ENCODE measurements at places on chromosomes 4 and X.

DNA sequence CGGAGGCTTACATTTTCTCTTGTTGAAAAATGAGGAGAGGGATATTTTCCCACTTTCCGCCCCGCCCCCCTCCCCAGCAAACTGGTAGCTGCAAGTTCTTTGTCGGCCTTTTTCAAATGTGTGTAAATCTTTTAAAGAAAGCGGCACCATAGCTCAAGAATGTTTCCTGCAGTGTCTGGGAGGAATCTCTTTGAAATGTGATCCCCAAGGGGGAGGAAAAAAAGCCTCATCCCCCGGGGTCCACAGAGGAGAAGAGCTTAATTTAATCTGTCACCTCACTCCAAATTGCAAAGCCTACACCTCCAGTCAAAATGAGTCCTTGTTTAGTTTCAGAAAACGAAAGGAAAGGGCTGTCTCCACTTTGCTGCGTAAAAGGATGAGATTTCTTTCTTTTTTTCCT lies 34.8 kb downstream of the ASMT start:
- no peak for DNase-seq

DNA sequence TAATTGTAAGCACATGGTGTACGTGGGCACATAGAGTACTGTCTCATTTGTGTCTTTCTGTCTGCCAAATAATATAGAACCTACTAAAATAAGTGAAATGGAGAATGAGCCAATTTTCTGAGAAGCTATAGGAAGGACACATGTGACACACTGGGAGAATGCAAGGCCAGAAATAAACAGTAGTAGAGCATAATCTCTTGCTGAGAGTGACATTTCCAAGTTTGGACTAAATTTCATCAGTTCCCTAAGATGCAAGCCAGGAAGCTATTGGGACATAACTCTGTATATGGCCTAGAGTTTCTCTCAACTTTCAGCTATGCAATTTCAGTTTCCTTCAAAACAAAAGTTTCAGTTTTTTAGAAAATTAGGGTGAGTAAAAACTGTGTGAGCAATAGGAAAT lies 638.7 kb downstream of the PCDH18 start:
- no peak for DNase-seq

DNA sequence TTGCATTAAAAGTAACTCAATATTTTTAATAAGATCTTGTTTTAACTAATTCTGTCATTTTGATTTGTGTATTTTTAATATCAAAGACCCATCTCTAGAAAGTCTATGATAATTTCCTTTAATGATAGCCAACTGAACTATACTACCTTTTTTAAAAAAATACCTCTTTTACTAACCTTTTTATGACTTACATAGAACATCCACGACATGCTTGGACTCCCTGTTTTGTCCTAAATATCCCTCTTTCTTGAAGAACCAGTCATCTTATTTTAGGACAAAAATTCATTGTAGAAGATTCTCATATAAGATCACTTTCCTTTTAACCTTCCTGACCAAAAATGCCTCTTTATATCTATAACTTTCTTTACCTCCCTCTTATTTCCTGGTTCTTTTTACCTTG lies 76.8 kb upstream of the GC start:
- no peak for DNase-seq

DNA sequence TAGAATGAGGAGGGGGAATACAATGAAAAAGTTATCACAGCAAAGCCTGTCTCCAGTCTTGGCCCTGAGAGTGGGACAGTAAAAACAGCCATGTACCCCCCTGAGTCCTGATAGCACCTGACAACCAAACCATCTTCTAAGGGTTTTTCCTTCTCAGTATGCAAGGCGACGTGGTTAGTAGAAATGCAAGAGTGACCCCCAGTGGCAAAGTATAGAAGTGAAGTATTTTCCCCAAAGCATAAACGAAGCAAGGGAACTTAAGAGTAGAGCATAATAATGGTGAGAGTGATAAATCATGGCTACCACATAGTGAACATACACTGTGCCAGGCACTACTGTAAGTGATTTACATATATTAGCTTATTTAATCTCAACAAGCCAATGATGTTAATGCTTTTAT lies 52.8 kb downstream of the FAM47C start:
- no peak for DNase-seq

- peak; percentile 4 for DNase-seq
Measured at GRCh38 chr4:106095408-106095807, 200.1 kb downstream of the NPNT start.

- DNase-seq, result no peak
Measured at GRCh38 chr4:2412534-2412884, 5.9 kb downstream of the ZFYVE28 start.
